ENCODE measurements at places on chromosomes 5 and 9.

DNA sequence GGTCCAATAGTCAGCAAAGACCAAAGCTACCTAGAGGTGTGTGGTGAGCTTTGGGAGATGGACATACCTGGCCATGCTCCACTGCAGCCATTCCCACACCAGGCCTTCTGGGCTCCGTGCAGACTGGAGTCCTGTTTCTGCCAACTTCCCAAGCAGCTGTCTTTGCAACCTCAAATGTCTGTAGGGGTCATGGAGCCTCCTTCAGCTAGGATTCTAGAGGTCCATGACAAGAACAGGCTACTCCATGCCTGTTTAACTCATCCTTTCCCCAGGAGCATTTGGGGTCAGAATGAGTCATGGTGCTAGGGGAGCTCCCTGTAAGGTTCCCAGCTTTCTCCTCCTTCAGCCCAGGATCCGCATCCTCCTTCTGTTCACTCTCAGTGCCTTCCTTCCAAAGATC lies 17.1 kb downstream of the VPS13A start:
- no peak for DNase-seq

GRCh38 chr9:89888677-89889076 lies 283.9 kb downstream of the GADD45G start:
- DNase-seq: no peak

DNA sequence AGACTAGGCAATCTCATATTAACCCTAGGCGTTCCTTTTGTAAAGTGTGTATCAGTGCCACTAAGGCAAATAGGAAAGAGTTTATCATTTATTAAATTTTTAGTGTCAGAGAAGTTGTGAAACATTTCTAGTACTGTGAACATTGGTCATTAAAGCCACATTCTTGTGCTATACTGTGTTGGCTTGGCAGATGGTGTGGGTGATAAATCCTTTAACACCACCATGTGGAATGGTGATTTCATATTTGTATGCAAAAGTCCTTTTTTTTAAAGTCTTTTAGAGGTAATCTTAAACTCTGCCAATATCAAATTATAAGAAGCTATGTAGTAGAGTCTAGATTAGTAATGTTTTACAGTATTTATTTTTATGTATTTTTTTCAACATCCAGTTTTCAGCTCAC lies 18.1 kb downstream of the SLC12A2 start:
- no peak for DNase-seq

DNA sequence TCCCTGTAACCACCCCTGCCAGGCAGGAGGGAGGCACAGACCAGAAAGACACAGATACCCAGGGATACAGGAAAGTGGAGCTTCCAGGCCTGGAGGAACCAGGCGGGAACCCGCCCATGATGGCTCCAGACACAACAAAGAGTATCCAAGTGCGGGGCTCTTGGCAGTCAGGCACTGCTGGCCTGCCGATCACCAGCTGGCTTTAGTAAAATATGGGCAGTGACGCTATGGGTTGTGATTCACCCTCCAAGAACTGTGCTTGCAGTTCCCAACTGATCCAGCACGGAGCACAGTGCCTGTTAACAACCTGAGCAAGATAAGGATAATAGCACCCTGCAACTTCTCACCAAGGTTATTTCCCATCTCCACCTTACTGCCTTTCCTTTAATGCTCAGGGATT lies 463.3 kb downstream of the IRX1 start:
- DNase-seq: no peak

DNA sequence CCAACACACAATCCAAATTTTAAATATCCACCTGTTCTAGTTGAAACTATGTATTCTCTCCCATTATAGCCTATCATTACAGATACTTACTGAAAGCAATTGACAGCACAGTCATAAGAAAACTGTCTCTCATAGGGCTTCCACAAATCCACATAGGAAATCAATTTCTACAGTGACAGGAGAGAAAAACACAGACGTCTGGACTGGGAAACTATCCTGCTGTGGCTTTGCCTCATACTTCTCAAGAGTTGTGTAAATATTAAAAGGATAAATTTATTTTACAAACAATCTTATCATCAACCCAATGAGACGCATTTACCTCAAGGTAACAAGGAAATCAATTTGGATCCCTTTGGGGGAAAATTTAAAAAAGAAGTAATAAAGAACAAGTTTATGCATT lies 517.5 kb downstream of the EFNA5 start:
- no peak for DNase-seq

DNA sequence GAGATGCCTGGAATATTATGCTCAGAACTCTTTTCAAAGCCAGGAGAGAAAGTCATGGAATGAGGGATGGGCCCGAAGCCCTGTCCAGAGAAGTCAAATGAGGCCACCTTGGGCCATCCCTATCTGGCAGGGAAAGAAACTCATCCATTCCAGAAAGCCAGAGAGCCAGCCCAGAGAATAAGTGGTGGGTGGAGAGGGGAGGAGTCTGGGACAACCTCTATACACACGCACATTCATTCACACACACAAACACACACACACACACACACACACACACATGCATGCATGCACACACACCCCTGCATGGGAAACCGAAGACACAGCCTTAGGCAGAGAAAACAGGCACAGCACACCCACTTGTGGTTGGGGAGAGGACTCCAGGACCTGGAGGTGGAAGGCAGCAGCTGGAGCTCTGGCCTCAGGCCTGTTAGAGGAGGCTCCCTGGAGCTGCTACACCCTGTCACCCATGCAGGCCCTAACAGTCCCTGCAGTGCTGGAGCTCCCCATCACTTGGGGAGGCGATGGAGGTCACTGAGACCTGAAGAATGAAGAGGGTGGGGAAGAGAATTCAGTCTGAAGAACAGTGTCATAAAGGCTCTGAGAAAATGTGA lies 38.0 kb downstream of the TGFBI start:
- DNase-seq: no peak

DNA sequence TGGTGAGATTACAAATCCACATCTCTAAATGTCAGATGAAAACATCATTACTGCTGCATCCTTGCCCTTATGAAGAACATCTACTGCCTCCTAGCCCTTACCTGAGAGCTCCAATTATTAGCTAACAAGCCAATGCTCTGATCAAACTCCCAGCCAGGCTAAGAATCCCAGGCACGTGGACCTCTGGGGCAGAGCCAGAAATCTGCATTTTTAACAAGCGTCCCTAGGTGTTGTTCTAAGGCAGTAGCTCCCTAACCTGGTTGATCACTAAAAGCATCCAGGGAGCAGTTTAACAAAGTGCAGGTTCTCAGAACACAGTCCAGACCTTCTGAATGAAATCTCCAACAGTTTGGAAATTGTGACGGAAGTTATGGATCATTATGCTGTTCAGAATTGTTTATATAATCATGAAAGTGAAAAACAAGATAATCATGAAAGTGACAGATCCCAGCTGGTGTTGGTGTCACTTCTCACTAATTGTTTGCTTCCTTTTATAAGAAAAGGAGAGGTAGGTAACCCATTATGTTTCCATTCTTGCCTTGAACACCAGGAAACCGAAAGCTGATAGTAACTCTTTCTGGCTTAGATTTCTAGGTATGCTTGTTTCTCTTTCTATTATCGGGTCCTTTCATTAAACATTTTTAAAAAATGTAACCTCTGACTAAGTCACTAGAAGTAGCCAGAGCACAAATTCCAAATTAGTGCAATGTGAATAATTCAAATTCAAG lies 216.5 kb upstream of the NR4A3 start:
- no peak for DNase-seq
